ENCODE measurements at places on chromosomes 16 and 17. TPM values are rescaled to one million over a fixed set of nuclear protein-coding genes. Genes with fewer than 3 reads are reported as not detected.

GRCh38 chr16:67105881-67106280 is 3.9 kb upstream of the PHAF1 start:
- no peak for DNase-seq

GRCh38 chr17:63827801-63828221 is 348 bp upstream of the FTSJ3 start:
- DNase-seq: no peak

DNA sequence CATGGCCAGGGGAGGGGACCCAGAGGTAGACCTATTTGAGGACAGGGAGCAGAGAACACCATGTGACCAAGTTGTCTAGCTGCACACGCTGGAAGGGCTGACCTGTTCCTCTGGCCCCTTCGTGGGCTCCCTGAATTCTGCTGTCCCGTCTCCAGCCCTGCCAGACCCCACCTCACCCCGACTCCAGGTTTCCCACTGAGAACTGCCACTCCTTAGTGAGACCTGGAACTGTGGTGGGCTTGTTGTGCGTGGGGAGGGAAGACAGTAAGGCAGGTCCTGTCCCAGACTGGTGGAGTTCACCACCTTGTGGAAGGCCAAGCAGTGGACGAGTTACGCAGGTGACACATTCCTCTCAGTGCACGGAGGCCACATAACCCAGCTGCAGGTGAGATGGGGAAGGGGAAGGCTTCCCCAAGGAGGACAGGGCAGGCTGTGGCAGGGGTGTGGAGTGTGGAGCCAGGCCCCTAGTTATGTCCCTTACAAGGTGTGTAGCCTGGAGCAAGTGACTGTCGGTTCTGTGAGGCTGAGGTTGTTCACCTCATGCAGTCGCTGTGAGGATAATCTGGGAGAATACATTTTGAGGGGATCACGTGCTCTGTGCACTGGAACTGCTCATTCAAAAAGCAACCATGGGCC is 54.7 kb downstream of the USP22 start:
- DNase-seq: no peak

DNA sequence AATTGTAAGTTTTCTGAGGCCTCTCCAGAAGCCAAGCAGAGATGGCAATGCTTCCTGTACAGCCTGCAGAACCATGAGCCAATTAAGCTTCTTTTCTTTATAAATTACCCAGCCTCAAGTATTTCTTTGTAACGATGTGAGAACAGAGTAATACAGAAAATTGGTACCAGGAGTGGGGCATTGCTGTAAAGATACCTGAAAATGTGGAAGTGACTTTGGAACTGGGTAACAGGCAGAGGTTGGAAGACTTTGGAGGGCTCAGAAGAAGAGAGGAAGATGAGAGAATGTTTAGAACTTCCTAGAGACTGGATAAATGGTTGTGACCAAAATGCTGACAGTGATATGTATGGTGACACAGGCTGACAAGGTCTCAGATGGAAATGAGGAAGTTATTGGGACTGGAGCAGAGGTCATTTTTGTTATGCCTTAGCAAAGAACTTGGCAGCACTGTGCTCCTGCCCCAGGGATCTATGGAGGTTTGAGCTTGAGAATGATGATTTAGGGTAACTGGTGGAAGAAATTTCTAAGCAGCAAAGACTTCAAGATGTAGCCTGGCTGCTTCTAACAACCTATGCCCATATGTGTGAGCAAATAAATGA is 23.1 kb downstream of the PRDM7 start:
- DNase-seq: no peak

- DNase-seq: no peak
Measured at GRCh38 chr17:79561486-79562133, 49.2 kb downstream of the RBFOX3 start.

Gene C17orf100
- 2.1 TPM for total RNA-seq

Gene RHBDL3
- 0.05 TPM for total RNA-seq

GRCh38 chr16:13254998-13255614 is 353.7 kb downstream of the SHISA9 start:
- peak; percentile 7 for DNase-seq

GRCh38 chr16:9447699-9448098 is 356.3 kb downstream of the HAPSTR1 start:
- DNase-seq: no peak
